Esophagus squamous epithelium (tissue), 5 donors: ENCODE measurements at places on chromosomes 3 and 15.
A peak's percentile ranks its signal among the peaks of the same experiment; 100 is the strongest.

DNA sequence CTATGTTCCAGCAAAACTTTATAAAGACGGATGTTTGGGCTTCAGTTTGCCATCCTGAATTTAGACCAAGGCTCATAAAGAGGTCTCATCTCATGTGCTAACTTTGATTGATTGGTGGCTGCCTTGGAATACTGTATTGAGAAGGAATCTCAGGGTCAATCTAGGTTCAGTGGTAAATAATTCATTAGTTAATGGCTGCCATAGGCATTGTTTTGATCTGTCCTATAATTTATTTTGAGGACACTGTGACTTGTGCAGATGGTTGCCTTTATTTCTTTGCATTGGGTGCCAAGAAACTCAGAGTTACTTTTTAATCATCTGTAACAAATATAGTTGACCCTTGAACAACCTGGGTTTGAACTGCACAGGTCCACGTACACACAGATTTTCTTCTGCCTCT lies 159.8 kb downstream of the B3GALNT1 start:
- no peak for DNase-seq

GRCh38 chr3:122458992-122459391 lies 43.1 kb upstream of the WDR5B start:
- DNase-seq: no peak

DNA sequence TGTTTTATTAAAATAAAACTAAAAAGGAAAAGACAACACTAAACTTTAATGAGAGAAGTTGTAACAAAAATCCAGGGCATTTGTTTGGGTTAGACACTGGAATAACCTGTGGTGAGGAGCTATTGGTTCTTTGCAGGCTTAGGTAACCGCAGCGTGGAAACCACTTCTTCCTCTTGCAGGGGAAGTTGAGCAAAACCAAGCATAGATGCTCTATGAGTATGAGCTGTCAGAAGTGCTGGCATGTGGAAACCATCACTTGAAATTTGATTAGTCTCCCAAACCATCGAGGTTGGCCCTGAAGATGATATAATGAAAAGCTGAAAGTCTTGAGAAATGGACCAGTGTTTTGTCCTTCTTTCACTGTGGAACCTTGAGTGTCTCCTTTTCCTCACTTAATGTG lies 127.1 kb upstream of the RBMS3 start:
- DNase-seq: no peak

DNA sequence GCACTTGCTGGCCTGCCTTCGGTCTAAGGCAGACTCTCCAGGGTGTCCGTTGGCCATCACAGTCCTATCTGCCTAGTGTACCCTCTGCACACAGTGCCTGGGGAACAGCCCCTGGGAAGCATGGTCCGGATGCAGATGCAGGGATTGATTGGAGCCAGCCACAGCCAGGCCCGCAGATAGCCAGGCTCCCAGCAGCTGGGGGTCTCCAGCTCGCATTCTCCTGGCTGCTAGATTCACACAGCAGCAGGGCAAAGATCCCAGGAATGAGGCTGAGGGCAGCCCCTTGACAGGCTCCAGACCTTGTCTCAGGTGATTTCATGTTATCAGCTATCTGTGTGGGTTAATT lies 41.4 kb downstream of the IRAK2 start:
- no peak for DNase-seq

- no peak for DNase-seq
Measured at GRCh38 chr3:194086388-194087075, 49.4 kb upstream of the HES1 start.

- no peak for DNase-seq
Measured at GRCh38 chr3:185215873-185216606, 37.8 kb downstream of the EHHADH start.

DNA sequence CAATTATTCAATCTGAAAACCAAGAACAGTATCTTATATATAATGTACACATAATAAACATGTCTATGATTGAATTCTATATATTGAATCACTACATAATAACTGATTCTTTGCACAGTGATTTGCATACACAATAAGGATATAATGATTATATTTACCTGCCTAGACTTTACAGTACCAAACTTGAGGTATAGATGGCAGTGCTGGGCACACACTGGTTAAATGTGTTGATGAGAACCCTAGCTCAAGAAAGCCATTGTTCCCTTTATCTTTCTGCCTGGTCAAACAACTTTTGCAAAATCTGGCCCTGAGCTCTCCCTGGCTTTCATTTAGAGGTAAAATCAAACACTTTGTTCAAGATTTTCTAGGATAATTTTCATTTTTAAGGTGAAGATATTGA lies 697.7 kb downstream of the TUSC7 start:
- no peak for DNase-seq

DNA sequence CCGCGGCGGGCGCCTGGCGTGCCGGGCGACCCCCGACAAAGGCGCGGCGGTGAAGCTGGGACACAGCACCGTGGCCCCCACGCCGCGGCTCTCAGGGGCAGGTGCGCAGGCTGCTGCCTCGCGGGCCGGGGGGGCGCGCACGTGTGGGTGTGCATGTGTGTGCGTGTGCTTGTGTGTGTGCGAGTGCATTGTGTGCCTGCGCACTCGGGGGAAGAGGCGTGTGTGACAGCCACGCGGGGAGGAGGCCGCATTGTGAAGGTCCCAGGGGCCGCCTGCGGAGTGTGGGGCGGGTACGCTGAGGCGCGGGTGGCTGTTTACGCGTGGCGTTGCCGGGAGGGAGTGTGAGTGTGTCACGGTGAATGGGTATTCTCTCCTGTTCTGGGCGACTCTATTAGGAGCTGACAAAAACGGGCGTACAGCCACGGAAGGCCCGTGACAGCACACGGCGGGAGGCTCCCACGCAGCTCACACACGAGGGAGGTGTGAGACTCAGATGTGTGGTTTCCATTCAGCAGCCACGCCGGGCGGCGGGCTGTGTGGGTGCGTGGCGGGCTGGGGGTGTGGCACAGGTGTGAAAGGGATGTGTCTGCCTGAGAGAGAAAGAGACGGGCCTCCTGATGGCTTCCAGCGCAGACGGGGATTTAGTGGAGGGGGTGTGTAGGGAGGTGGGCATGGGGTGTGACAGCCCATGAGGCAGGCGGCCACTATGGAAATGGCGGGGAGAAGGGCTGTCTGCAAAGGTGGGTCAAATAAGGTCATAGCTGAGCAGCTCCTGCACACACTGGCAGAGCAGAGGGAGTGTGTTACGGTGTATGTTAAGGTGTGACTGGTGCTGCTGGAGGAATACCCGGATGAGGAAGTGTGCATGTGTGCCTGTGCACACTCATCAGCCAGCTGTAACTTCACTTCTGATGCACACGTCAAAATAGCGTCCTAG lies 750 bp downstream of the PODXL2 start:
- no peak for DNase-seq

DNA sequence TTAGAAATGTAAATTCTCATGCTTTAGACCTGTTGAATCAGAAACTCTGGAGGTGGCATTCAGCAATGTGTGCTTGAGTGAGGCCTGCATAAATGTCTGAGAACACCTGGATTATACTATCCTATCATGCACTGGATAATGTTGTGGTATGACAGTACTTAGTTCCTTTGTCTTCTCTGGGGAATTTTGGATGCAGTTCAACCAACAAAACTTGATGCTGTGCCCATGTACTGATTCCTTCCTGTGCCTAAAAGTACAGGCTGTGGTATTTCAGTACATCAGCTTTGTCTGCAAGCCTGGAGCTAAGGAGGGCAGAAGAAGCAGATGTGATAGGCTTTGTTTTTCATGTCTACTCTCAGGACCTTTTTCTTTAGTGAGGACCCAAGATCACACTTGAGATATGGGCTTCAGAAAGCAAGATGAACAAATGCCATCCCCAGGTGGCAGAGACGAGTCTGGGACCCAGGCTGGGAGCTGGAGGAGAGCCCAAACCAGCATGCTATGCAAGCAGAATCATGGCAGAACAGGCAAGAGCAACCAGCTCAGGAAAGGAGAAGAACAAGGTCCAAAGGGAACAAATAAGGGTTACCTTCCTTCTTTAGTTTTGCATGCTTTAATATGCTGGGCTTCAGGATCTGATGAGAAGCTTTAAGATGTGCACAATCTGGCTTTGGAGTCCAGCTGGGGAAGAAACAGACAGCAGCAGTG lies 124.7 kb downstream of the MYRIP start:
- DNase-seq: no peak

GRCh38 chr3:30289766-30290165 lies 316.6 kb upstream of the TGFBR2 start:
- no peak for DNase-seq

DNA sequence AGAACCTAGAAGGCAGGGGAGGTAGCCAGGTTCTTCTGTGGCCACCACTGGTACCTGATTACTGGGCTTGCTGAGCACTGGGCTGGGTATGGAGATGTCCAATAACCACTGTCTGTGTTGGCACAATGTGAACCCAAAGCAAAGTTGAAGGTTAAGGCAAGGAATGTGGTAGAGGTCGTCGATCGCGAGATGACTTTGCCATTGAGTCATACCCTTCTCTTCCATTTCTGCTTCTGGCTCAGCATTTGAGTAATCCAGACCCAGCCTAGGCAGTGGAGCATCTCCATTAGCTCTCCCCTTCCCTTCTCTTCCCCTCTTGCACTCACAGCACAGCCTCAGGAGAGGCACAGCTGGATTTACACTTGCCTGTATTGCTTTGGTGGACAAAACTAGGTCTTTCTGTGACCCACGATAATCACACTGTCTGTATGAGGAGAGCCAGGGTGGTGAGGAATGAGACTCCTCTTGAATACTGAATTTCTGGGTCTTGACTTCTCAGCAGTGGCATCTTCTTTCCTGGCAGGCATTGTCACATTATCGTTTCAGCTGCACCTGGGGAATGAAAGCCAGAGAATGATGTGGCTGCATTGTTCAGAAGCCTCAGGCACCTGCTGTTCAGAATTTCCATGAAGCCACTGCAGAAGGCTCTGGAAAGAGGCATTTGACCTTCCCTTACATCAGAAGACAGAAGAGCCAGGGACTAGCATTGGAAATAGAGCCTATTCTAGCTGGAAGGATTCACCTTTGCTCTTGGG lies 272.6 kb downstream of the PDCD6IP start:
- DNase-seq: no peak

GRCh38 chr3:193207290-193208273 lies 33.4 kb upstream of the PLAAT1 start:
- no peak for DNase-seq

GRCh38 chr3:152769523-152769922 lies 65.4 kb upstream of the P2RY1 start:
- no peak for DNase-seq

DNA sequence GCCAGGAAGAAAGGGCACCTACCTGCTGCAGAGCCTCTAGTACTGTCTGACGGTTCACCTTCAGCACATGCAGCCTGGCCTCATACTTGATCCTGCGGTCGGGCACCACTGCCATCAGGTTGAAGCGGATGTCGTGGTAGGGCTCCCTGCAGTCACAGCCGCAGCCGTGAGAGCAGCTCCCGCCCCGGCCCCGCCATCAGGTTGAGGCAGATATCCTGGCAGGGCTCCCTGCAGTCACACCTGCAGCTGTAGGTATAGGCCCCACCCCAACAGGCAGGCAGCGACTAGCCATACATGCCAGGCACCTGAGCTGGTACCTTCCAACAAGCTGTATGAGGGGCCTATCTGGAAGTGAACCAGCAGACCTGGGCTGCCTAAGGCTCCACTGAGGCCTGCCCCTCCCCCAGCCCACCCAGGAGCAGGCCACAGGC lies 38.7 kb downstream of the SEMA3G start:
- peak; percentile 19 for DNase-seq

DNA sequence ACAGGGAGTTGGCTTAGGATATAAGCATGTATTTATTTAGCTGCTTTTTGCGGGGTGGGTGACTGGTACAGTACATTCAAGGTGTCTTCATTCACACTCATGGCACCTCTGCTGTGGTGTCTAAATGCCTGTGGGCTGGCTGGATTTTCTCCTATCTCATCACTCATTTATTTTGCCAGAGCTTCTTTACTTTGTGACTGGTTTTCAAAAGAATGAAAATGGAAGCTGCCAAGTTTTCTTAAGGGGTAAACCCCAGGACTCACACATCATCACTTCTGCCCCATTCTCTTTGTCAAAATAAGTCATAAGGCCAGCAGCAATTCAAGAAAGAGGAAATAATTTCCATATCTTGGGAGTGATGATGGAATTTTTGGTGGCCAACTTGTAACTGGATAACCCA lies 493.4 kb upstream of the ALCAM start:
- DNase-seq: no peak

GRCh38 chr15:58773024-58773423 lies 1.9 kb downstream of the MINDY2 start:
- DNase-seq: no peak

GRCh38 chr15:88376574-88377174 lies 90.5 kb downstream of the MRPL46 start:
- DNase-seq: no peak

DNA sequence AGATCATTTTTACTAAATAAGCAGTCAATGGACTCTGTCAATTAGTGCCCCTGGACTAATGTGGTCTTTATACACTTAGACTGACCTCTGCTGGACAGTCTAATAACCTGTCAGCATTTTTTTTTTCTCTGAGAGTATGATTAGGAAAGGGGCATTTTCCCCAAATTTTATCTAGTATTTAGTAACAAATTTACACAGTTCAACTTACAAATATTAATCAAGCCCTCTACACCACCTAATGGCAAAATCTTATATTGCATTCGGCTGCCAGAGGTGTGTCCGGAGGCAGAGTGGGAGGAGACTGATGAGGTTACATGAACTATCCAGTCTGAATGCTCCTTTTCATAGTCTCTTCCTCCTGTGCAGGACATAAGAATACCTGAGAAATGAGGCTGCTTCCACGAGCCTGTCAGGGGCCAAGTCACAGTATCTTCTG lies 36.0 kb upstream of the COLQ start:
- peak; percentile 3 for DNase-seq

GRCh38 chr15:57784081-57784511 lies 77.6 kb downstream of the POLR2M start:
- DNase-seq: no peak

GRCh38 chr3:128349963-128350599 lies 116.6 kb downstream of the DNAJB8 start:
- no peak for DNase-seq

- DNase-seq: no peak
Measured at GRCh38 chr3:178231645-178232044, 304.6 kb upstream of the KCNMB2 start.

GRCh38 chr3:30933478-30934207 lies 39.2 kb upstream of the GADL1 start:
- no peak for DNase-seq

DNA sequence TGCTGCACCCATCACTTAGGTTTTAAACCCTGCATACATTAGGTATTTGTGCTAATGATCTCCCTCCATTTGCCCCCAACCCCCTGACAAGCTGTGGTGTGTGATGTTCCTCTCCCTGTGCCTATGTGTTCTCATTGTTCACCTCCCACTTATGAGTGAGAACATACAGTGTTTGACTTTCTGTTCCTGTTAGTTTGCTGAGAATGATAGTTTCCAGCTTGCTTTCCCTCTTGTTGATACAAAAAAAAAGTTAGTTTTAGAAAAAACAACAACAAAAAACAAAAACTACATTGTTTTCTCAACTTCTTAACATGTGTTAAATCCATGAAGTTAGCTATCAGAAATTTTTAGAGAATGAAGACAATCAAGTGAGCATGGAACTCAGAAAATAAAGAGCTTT lies 953.0 kb downstream of the VGLL3 start:
- no peak for DNase-seq

DNA sequence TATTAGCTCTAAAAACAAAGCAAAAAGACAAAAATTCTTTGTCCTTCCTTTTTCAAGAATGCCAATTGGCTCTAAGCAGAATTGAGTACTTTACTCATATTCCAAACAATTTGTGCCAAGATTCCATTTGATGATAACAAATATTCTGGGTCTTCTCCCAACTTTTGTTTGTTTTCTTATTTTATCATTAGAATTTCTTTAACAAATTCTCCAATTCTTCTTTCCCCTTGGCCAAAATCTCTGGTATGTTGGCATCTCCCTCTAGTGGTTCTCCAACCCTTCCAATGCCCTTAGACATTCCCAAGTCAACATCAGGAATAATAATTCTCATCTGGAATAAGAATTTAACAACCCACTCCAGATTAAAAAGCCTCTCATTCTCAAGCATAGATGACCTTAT lies 5.3 kb downstream of the CPOX start:
- DNase-seq: no peak
